Activated CD4-positive, alpha-beta T cell treated with anti-CD3 and anti-CD28 coated beads, Interleukin-2, amount 50 U/mL, for 16 hours (primary cell): ENCODE measurements at places on chromosomes 12 and 14.
A peak's percentile ranks its signal among the peaks of the same experiment; 100 is the strongest.

DNA sequence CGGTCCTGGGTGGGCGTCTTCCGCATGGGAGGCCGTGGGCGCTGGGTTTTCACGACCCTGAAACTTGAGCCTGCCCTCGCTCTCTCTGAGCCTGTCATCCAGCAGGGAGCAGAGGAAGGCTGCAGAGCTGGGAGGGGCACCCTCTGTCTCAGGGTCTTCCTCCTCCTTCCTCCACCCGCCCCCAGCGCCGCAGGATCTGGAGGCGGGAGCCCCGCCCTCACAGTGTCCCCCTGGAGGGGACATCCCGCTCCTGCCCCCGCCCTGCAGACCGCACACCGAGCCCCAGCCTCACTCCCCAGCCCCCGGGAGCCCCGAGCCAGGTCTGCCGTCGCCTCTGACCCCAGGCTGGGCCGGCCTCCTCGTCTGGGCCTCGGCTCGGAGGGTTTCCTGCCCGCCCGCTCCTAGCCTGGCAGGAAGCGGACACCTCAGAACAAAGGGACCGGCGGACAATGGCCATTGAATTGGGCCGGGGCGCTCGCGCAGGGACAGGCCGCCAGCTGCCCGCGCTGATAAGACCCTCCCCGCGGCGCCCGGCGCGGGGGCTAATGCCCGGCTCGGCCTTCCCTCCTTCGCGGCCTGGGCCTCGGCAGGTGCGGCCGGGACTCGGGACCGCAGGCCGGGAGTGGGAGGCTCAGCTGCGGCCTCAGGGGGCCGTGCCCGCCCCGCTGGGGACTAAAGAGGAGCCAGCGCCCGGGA, 15.3 kb upstream of the NUDT14 start:
- DNase-seq: no peak

- peak; percentile 76 for DNase-seq
Measured at GRCh38 chr12:123271001-123271668, 521 bp downstream of the CDK2AP1 start.

- no peak for DNase-seq
Measured at GRCh38 chr12:111202237-111202915, 166.5 kb downstream of the PHETA1 start.

GRCh38 chr14:59262717-59263454, 74.4 kb downstream of the DAAM1 start:
- DNase-seq: no peak

DNA sequence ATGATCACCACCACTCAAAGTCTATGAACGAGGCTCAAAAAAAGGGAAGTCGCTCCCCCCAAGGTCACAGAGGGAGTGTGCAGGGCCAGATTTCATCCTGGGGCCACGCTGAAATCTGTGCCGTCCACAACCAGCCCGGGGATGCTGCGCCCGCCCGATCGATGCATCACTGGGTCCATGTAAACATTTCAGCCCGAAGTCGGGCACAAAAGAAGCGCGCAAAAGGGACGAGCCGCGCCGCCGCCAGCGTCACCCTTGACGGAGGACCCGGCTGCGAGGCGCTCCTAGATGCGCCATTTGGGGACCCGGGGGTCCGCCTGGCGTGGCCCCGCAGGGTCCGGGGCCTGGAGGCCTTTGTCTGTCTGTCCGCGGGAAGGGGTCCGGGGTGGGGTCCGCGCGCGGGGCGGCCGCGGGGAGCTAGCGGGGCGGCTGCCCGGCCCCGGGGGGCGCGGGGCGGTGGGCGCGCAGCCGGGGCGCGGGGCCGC, 503 bp downstream of the FBXO21 start:
- DNase-seq: peak; percentile 18

DNA sequence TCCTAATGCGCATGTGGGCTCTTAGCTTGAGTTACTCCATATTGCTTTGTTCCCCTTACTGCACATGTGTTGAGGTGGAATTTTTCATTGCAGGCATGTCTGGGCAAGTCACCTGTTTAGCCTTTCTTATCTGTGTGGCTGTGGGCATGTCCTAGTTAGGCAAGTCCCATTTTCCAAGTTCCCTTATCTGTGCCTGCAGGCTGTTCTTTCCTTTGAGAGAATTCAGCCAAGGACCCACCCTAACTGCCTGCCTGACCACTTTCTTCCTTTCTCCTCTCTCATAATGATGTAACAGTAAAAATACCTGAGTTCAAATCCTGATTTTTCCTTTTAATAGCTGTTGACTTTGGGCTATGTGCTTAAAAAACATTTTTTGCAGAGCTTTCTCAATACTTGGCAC, 870.6 kb downstream of the NRXN3 start:
- DNase-seq: no peak
